Left ventricle myocardium superior (tissue), 1 donor: ENCODE measurements at places on chromosomes 13 and 19. TPM values are rescaled to one million over a fixed set of nuclear protein-coding genes. Genes with fewer than 3 reads are reported as not detected.

GRCh38 chr13:97967948-97968347 lies 14.5 kb downstream of the IPO5 start:
- no peak for DNase-seq

Gene KLK10
- total RNA-seq = 0.50 TPM

GRCh38 chr19:15457701-15458484 lies 6.5 kb downstream of the RASAL3 start:
- DNase-seq = no peak

- DNase-seq = peak; percentile 80
These were observed 63.5 kb downstream of the MYO9B start for GRCh38 chr19:17138937-17139598.

Gene NOTCH3
- 22.8 TPM for total RNA-seq

Gene CAPN12
- not detected for total RNA-seq

DNA sequence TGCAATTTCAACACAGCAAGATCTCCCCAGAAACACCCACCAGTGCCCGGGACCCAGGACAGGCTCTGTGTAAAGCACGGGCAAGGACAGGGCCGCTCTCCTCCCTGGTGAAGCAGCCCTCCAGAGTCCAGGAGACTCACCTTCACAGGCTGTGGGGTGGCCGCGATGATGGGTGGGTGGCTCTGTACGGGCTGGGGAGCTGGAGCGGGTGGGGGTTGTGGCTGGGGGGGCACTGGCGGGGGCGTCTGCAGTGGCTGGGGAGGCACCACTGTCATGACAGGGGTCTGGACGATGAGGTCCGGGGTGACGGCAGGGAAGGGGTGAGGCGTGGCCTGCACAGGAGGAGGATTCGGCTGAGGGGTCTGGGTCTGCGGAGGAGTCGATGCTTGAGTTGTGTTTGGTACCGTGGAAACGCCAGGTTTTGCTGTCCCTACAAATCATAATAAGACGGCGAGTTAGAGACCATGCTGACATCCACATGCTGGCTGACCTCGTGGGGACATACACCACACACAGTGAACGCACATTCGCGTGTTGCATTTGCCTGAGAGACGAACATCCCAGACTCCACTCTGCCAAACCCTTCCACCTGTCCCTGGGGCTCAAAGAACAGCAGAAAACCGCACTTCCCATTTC lies 33.1 kb upstream of the EPHX3 start:
- DNase-seq = no peak
